GM12878 (cell line): ENCODE measurements at places on chromosomes 16 and 17. TPM values are rescaled to one million over a fixed set of nuclear protein-coding genes. Genes with fewer than 3 reads are reported as not detected.

Gene TRPV2
- total RNA-seq = 87.4 and 93.7 TPM in 2 replicates

Gene GRB7
- total RNA-seq = 0.23 and 0.45 TPM in 2 replicates

Gene KRT25
- not detected in 2 replicates for total RNA-seq

Gene OTOP2
- total RNA-seq = not detected in 2 replicates

Gene UBB
- total RNA-seq = 1,455 and 1,463 TPM in 2 replicates

Gene NACA2
- total RNA-seq = not detected in 2 replicates

Gene TEKT5
- total RNA-seq = 0.80 and 2.2 TPM in 2 replicates

Gene BAHCC1
- total RNA-seq = 0.10 and 0.45 TPM in 2 replicates

Gene CCL8
- total RNA-seq = not detected in 2 replicates

Gene KRTAP9-4
- total RNA-seq = not detected in 2 replicates

Gene STX1B
- 2.2 and 2.4 TPM in 2 replicates for total RNA-seq

Gene RAB26
- 0.33 and 0.53 TPM in 2 replicates for total RNA-seq

Gene TP53TG3F
- not detected in 2 replicates for total RNA-seq

Gene CTF1
- 0.45 and 0.46 TPM in 2 replicates for total RNA-seq

Gene KCNJ18
- not detected in 2 replicates for total RNA-seq

Gene TAF15
- total RNA-seq = 202 and 205 TPM in 2 replicates

Gene CCDC200
- not detected in 2 replicates for total RNA-seq

Gene UTS2R
- 0.36 and 1.1 TPM in 2 replicates for total RNA-seq

Gene ZFP3
- 1.6 and 1.7 TPM in 2 replicates for total RNA-seq

Gene GRAP
- total RNA-seq = 50.4 and 51.2 TPM in 2 replicates

Gene PABPN1L
- total RNA-seq = not detected in 2 replicates
